Mammary microvascular endothelial cell (primary cell): ENCODE measurements at places on chromosomes 5 and 9. TPM values are rescaled to one million over a fixed set of nuclear protein-coding genes. Genes with fewer than 3 reads are reported as not detected.

The NSG2 gene
- not detected in 2 replicates for total RNA-seq

The IFNA2 gene
- not detected in 2 replicates for total RNA-seq

The AGTPBP1 gene
- 11.1 and 11.4 TPM in 2 replicates for total RNA-seq

The BDP1 gene
- total RNA-seq, result 17.2 and 18.7 TPM in 2 replicates

The LSM11 gene
- total RNA-seq, result 4.4 and 4.6 TPM in 2 replicates

The NPR2 gene
- total RNA-seq, result 5.1 and 7.9 TPM in 2 replicates

The SHISAL2B gene
- total RNA-seq, result not detected in 2 replicates

The INSL4 gene
- total RNA-seq, result not detected in 2 replicates
